NCI-H2029 treated with DMSO at 0.1 percent for 48 hours (cell line): ENCODE measurements at places on chromosomes 5 and 9.

DNA sequence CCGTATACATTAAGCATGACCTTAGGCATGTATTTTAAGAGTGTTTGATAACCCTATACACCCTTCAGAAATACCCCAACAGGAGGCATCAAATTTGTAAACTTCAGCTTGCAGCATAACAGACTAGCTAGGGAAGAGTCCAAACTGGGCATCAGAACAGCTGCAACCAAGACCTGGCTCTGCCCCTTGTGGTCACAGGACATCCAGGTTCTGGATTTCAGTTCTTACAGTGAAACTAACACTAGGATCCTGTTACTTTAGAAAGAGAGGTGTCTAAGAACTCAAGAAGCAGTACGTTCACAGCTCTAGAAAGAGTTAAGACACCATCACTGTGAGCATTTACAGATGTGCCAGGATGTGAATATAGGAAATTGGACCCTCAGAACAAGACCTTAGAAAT lies 229.8 kb downstream of the BNC2 start:
- no peak for DNase-seq

DNA sequence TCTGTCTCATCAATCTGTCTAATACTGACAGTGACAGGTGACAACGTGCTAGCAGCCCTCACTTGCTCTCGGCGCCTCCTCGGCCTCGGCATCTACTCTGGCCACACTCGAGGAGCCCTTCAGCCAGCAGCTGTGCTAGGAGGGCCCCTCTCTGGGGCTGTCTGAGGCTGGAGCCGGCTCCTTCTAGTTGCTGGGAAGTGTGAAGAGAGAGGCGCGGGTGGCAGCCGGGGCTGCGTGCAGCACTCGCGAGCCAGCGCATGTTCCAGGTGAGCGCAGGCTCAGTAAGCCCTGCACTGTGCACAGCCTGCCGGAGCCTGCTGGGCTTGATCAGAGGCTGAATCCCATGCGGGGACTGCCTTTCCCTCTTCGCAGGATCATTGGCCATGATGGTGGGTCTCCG lies 330.7 kb downstream of the CDH10 start:
- DNase-seq, result no peak

DNA sequence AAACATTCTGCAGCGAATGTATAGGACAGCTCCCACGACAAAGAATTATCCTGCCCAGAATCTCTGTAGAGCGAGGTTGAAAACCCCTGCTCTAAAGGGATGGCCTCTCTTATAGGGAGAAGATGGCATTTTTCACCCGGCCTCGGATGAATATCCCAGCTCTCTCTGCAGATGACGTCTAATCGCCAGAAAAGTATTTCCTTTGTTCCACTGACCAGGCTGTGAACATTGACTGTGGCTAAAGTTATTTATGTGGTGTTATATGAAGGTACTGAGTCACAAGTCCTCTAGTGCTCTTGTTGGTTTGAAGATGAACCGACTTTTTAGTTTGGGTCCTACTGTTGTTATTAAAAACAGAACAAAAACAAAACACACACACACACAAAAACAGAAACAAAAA lies 17.4 kb upstream of the RARS1 start:
- DNase-seq, result no peak

DNA sequence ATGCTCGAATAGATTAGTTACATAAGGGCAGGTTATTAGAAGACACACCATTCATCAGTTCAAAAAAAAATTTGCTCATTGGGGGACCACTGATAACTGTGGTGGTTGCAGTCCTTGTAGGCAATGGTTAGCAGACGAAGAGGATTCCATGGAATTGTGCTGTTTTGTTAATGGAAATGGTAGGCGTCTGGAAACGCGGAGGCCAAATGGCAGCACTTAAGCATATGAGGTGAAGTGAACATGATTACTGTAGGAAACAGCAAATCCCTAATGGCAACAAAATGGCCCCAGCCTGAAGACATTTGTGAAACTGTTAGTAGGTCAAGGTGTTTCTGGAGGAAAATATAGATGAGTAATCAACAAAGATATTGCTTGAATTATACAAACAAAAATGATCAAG lies 535.4 kb upstream of the PTPRD start:
- DNase-seq, result no peak

DNA sequence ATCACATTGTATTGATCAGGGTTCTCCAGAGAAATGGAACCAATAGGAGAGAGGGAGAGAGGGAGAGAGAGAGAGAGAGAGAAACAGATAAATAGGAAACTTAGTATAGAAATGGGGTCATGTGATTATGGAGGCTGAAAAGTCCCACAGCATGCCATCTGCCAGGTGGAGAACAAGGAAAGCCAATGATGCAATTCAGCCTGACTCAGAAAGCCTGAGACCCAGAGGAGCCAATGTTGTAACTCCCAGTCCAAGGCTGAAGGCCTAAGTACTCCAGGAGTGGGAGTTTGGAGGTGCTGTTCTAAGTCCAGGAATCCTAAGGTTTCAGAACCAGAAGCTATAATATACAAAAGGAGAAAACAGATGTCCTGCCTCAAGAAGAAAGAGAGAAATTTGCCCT lies 48.4 kb upstream of the ISOC1 start:
- DNase-seq, result no peak

GRCh38 chr9:133787754-133788025 lies 49.5 kb upstream of the SARDH start:
- no peak for DNase-seq

GRCh38 chr9:69532396-69532795 lies 139.8 kb downstream of the APBA1 start:
- DNase-seq, result no peak

DNA sequence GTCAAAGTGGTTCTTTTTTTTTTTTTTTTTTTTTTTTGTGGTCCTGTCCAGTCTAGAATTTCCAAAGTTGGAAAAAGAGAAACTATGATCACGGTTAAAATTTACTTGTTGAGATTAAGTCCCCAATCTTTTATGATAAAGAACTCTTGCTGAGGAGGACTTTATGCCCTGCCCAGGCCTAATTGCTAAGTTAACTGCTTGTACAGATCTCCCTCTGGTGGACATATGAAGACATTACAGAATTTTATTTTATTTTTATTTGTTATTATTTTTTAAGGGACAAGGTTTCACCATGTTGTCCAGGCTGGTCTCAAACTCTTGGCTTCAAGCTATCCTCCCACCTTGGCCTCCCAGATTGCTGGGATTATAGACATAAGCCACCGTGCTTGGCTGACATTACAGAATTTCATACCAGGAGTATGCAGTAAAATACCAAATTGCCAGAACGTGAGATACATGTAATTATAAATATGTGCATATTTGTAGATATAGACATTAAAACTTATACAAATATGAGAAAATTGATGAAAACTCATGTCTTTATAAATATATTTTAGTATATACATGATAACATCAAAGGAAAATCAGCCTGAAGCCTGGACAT lies 91.2 kb downstream of the RFK start:
- peak; percentile 55 for DNase-seq

- DNase-seq, result no peak
Observed at GRCh38 chr5:136484808-136485325, 119.5 kb upstream of the TRPC7 start.

GRCh38 chr9:68780720-68781119 lies 75.7 kb downstream of the PIP5K1B start:
- DNase-seq, result no peak

GRCh38 chr5:122431298-122431697 lies 119.3 kb downstream of the SNCAIP start:
- DNase-seq, result no peak

DNA sequence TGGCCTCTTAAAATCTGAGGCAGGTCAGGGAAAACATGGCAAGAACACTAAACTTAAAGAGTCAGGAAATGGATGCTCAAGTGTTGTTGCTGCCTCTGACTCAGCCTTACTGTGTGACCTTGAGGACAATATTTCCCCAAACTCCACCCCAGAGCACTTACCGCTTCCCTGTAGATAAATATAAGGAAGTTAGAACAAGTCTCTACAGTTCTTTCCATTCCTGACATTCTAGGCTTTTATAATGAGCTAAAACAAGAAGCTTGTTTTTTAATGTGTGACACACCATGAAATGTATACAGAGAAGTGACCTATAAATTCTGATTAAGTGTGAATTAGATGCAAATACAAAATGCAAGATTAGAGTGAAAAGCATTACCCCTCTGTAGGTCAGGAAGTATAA lies 129.3 kb downstream of the GRIA1 start:
- no peak for DNase-seq

- DNase-seq, result no peak
Observed at GRCh38 chr5:178432421-178433272, 157.5 kb downstream of the COL23A1 start.

- no peak for DNase-seq
Observed at GRCh38 chr9:106752581-106752980, 110.4 kb upstream of the ZNF462 start.

DNA sequence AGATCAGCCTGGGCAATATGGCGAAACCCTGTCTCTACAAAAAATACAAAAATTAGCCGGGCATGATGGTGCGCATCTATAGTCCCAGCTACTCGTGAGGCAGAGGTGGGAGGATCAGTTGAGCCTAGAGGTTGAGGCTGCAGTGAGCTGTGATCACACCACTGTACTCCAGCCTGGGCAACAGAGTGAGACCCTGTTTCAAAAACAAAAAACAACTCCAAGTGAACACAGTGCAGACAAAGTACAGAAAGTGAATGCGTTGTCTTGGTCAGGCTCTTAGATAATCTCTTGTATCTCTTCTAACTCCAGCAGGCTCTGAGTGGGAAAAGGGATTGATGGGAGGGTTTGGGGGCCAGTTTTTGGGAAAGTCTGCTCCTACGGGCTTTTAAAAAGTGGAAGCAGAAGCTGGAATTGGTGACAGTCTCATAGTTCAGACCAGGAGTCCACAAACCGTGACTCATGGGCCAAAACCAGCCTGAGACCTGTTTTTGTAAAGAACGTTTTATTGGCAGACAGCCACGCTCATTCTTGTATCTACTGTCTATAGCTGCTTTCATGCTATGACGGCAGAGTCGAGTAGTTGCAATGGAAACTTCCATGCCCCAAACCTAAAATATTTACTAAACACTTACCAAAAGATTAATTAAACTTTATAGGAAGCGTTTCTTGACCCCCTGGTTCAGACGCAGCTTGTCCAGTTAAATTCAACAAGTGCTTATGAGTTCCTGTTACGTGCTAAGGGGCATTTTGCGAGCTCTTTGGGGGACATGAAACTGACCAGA lies 32.9 kb downstream of the NDST1 start:
- DNase-seq, result no peak

- DNase-seq, result no peak
Observed at GRCh38 chr5:169701910-169702451, 64.9 kb downstream of the DOCK2 start.

GRCh38 chr5:139215107-139215975 lies 17.2 kb upstream of the SIL1 start:
- no peak for DNase-seq

- DNase-seq, result peak; percentile 42
Observed at GRCh38 chr9:38670542-38671371, 49.2 kb downstream of the FAM240B start.

GRCh38 chr5:135920199-135920598 lies 24.6 kb upstream of the IL9 start:
- DNase-seq, result no peak
